Activated CD8-positive, alpha-beta memory T cell treated with anti-CD3 and anti-CD28 coated beads for 48 hours (primary cell): ENCODE measurements at places on chromosomes 5 and 9.

DNA sequence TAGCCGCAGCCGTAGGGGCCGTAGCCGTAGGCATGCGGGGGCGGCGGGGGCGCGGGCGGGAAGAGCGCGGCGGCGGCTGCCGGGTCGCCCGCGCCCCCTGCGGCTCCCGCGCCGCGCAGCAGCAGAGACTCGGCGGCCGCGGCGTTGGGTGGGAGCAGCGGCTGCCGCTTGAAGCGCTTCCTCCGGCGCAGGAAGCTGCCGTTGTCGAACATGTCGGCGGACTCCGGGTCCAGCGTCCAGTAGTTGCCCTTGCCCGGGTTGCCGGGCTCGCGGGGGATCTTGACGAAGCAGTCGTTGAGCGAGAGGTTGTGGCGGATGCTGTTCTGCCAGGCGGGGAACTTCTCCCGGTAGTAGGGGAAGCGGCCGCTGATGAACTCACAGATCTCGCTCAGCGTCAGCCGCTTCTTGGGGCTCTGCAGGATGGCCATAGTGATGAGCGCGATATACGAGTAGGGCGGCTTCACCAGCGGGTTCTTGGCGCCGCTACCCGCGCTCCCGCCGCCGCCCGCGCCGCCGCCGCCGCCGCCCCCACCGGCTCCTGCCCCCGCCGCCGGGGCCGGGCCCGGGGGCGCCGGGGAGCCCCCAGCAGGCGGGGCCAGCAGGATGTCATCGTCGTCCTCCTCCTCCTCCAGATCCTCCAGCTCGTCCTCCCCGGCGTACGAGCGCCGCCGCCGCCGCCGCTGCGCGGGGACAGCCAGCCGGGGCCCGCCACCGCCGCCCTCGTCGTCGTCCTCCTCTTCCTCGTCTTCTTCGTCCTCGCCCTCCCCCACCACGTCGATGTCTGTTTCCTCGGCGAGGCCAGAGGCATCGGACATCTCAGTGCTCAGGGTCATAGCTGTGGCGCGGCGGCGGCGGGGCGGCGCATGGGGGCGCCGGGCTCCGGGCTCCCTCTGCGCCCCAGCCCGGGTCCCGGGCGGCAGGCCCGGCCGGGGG is 781 bp downstream of the FOXD1 start:
- DNase-seq: no peak

DNA sequence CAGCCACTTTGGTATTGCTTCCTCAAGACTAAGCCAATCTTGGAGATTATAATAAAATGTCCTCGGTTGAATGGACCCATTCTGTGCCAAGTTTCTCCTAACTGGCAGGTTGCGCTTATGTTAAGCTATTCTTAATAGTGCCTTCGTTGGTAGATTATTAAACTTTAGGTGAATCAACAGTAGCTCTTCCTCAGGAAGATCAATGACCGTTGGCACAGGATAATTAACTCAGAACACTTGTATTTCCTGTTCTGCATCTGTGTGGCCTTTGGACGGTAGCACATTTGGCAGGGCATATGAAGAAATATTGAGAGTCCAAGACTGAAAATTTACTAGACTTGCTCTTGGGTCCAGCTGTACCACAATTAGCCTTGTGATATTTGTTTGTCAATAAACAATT is 402.9 kb downstream of the MLLT3 start:
- no peak for DNase-seq

DNA sequence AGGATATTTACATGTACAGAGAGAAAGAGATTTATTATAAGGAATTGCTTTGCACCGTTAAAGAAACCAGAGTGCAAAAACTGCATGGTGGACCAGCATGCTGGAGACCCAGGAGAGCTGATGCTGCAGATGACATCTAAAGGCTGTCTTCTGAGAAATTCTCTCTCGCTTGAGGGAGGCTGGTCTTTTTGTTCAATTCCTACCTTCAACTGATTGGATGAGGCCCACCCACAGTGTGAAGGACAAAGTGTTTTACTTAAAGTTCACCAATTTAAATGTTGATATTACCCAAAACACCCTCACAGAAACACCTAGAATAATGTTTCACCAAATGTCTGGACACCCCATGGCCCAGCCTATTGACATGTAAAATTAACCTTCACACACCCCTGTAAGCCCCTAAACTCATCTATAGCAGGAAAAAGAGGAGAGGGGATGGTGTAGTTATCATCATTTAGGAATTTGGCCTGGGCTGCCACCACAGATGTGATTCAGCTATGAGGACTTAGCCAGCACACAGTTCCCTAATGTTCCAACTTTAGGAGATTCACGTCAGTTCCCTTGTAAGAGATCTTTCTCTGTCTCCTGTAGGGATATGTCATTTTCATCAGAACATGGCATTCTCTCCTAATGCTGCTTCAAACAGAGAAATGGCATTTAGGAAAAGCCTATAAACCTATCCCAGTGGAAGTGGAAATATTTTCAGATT is 358.2 kb upstream of the TLE4 start:
- DNase-seq: no peak

DNA sequence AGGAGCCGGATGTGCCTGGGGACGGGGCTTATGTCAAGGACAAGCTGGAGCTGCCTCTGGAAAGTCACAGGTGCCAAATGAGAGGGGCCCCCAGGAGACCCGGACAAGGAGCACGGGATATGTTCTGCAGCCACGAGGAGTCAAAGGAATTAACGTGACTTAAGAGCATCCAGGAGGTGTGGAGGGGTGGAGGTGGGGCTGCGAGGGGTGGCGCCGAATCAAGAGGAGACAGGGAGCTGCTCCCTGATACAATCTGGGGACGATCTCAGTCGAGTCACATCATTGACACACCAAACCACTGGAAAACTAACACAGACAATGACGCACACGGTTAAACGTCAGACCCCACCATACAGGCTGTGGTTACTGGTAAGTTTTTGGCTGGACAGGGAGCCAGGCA is 10.4 kb downstream of the CCDC127 start:
- no peak for DNase-seq

DNA sequence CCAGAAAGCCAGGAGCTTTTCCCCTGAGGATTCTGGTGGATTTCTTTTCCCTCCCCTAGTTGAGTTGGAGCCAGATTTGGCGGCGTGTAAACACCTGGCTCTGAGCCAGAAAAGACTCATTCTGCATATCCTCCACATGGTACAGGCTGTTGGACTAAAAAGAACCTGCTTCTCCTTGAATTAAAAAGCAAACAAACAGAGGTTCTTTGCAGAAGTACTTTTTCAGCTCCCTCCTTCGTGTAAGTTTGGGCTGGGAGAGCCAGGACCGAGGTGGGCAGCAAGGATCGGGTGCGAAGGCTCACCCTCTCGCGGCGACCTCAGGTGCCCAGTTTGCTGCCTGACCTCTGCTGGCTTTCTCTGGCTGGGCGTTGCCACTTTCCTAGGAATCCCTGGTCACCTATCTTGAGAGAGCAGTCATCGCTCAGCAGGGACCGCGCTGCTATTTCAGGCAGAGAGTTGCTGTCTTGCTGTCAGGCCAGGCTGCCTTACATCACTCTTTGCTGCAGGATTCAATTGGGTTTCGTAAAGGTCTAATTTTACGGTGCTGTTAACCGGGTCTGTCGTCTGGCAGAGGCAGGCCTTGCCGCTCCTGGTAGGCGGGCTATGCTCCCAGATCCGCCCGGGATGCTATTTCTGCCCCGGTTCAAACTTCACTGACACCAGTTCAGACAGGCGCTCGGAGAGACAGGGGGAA is 3.2 kb downstream of the PAPPA start:
- DNase-seq: no peak

GRCh38 chr9:2385746-2386145 is 235.8 kb upstream of the VLDLR start:
- DNase-seq: no peak

- no peak for DNase-seq
Measured at GRCh38 chr9:117084221-117084620, 330.6 kb downstream of the ASTN2 start.

DNA sequence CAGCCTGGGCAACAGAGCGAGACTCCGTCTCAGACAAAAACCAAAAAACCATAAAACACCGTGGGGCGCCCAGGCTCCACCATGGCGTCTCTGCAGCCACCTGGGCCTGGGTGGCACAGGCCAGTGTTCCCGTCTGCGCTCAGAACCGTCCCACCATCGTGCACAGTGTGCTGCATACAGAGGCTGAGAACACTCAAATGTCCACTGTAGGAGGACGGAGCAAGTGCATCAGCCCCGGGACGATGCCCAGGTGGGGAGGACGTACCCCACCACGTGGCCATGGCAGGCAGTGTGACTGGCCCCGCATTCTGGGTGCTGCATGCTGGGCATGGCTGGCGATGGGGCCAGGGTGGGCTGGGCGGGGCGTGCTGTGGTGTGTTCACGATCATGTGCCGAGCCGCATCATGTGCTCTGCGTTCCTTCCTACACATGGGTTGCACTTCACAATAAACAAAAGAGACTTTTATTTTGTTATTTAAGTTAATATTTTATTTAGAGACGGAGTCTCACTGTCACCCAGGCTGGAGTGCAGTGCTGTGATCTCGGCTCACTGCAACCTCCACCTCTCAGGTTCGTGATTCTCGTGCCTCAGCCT is 37.8 kb downstream of the EXD3 start:
- no peak for DNase-seq

GRCh38 chr9:103730866-103731265 is 363.2 kb upstream of the SMC2 start:
- no peak for DNase-seq

DNA sequence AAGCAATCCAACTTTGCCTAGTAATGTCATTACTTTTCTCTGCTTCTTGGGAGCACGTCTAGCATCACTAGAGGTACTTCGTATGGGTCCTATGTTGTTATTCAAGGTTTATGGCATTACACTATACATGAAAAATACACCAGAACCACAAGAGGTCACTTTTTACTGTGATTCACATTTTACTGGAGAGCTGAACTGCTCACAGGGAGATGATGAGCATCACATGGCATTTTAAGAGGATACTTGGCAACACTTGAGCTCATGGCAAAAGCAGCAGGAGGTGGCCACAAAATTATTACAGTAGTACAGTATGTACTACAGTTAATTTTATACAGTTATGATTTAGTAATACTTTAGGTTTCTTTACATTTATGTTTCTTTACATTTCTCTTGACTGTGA is 223.4 kb downstream of the PARP8 start:
- DNase-seq: no peak

DNA sequence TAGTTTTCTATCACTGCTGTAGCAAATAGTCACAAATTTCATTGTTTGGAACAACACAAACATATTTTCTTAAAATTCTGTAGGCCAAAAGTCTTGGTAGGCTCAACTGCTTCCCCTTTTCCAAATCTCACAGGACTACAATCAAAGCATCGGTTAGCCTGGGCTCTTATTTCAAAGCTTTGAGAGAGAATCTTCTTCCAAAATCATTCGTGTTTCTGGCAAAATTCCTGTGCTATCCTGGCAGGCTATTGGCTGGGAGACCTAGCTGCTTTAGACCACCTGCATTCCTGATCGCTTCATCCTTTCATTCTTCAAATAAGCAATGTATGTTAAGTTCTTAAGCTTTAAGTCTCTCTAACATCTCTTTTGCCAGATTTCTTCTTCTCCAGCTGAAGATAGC is 629.8 kb upstream of the CDH18 start:
- DNase-seq: no peak

- DNase-seq: no peak
Measured at GRCh38 chr5:76576450-76576849, 46.8 kb downstream of the F2RL2 start.

GRCh38 chr9:76743931-76744330 is 20.3 kb upstream of the PCA3 start:
- no peak for DNase-seq

DNA sequence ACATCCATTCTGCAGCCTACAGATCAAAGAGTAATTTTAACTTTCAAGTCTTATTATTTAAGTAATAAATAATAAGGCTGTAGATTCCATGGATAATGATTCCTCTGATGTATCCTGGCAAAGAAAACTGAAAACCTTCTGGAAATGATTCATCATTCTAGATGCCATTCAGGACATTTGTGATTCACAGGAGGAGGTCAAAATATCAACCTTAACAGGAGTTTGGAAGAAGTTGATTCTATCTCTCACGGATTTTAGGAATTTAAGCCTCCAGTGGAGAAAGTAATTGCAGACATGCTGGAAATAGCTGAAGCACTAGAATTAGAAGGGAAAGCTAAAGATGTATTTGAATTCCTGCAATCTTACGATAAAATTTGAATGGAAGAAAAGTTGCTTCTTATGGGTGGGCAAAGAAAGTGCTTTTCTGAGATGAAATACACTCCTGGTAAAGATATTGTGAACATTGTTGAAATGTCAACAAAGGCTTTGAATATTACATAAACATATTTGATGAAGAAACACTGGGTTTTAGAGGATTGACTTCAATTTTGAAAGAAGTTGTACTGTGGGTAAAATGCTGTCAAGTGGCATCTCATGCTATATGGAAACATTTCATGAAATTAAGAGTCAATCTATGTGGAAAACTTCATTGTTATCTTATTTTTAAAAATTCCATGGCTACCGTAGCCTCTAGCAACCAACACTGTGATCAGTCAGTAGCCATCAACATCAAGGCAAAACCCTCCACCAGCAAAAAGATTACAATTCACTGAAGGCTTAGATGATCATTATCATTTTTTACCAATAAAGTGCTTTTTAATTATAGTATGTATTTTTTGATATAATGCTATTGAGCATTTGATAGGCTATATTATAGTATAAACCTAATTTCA is 1141.0 kb downstream of the CDH12 start:
- DNase-seq: no peak

DNA sequence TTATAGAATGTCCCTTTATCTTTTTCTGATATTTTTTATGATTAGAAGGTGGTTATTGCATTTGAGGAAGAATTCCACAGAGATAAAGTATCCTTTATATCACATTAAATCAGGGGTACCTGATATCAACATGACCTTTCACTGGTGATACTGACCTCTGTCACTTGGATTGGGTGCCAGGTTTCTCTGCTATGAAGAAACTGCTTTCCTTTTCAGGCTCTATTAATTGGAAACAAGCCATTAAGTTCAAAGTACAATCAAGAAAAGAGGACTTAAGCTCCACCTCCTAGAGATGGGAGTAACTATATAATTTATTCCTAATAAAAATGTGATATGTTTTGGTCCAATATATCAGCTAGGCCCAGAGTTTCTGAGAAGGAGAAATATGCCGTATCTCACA is 514.6 kb upstream of the TYRP1 start:
- DNase-seq: no peak

GRCh38 chr9:109910671-109911518 is 130.9 kb downstream of the PALM2AKAP2 start:
- DNase-seq: no peak

- DNase-seq: no peak
Measured at GRCh38 chr5:80387063-80387768, 20.6 kb upstream of the ZFYVE16 start.
